Suprapubic skin (tissue), 4 donors: ENCODE measurements at places on chromosomes 4 and X.

DNA sequence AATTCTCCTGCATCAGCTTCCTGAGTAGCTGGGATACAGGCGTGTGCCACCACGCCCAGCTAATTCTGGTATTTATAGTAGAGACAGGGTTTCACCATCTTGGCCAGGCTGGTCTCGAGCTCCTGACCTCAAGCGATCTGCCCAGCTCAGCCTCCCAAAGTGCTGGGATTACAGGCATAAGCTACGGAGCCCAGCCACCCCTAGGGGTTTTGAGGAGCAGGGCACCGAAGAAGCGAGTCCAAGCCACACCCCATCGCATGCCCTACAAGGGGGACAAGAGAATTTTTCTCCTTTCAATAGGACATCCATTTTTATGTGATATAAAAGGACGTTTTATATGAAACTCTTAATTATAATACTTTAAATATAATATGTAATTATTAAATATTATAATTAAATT is 13.9 kb upstream of the KLF3 start:
- H3K4me3 ChIP-seq = no peak overlapping the region
- peaks cover 6% of the 10 kb centered on the region for H3K4me1 ChIP-seq
- no peak for DNase-seq
- no peaks in the 10 kb centered on the region for H3K27me3 ChIP-seq
- H3K27ac ChIP-seq = no peak overlapping the region

GRCh38 chr4:48270951-48271473 is 1.4 kb upstream of the TEC start:
- no peaks in the 10 kb centered on the region for H3K27me3 ChIP-seq
- no peak for DNase-seq
- H3K4me3 ChIP-seq = no peak overlapping the region
- H3K36me3 ChIP-seq = no peaks in the 10 kb centered on the region
- peaks cover 15% of the 10 kb centered on the region for H3K4me1 ChIP-seq

DNA sequence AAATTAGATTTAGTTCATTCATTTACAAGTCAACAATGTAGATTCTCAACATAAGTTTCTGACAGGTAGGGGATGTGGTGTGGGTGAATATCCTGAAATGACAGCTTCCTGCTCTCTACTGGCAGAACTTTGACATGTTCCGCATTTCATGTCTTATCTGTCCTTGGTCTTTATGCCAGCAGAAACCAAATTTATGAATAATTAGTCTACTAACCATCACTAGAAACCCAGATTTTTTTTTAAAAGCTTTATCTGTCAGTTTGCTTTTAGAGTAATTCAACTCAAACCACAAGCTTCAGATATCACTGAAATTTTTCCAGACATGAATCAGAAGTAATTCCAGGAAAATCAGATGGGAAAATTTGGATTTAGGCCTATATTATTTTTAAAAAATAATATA is 17.9 kb downstream of the COQ2 start:
- H3K4me3 ChIP-seq = no peak overlapping the region
- no peaks in the 10 kb centered on the region for H3K27me3 ChIP-seq
- DNase-seq = no peak
- no peaks in the 10 kb centered on the region for H3K4me1 ChIP-seq
- no peak overlapping the region for H3K27ac ChIP-seq

- H3K36me3 ChIP-seq = no peaks in the 10 kb centered on the region
- no peak overlapping the region for H3K27ac ChIP-seq
- no peak overlapping the region for H3K4me3 ChIP-seq
Measured at GRCh38 chr4:142356801-142357200, 489.3 kb downstream of the INPP4B start.

GRCh38 chrX:20739038-20739745 is 472.5 kb upstream of the RPS6KA3 start:
- no peak overlapping the region for H3K27ac ChIP-seq
- H3K27me3 ChIP-seq = no peaks in the 10 kb centered on the region
- no peak overlapping the region for H3K4me3 ChIP-seq
- no peak for DNase-seq
- no peaks in the 10 kb centered on the region for H3K4me1 ChIP-seq

DNA sequence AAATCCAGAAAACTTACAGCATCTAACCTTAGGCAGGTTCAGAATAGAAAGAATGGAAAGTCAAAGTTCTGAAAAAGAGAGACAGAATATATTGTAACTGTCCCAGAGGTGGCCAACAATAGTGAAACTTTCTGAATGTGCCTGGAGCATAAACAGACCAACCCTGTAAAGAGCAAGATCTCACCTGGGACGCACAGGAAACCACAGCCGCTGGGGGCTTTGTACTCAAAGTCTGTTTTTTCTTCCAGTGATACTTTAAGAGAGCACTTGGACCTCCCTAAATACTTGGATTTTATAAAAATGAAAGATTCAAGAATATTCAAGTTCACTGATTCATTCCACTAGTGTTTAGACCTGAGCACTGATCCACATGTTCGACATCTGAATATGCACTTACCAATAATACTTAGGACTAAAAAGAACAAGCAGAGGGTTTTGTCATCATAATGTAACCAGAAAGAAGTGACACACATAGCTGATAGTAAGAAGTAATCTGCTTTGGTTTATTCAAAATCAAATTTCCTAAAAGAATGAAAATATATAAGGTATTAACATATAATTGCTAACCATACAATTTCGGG is 35.3 kb downstream of the ARAP2 start:
- peaks cover 5% of the 10 kb centered on the region for H3K36me3 ChIP-seq
- no peaks in the 10 kb centered on the region for H3K4me1 ChIP-seq
- H3K27ac ChIP-seq = no peak overlapping the region
- H3K4me3 ChIP-seq = no peak overlapping the region
- no peak for DNase-seq

DNA sequence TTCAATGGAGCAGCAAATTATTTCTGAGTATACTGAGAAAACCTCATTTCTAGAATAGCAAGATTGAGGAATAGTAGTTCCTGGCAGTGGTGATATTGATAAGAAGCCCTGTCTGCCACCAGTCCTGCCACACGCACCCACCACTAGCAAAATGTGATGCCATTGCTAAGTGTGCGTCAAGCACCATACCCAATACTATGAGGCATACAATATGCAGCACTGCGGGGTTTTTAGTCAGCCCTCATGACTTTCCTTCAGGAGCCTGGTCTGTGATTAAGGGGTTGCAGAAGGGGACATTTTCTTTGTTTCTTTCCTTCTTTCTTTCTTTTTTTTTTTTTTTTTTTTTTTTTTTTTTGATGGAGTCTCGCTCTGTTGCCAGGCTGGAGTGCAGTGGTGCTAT is 128.7 kb upstream of the USP38 start:
- DNase-seq = no peak
- H3K27ac ChIP-seq = no peak overlapping the region
- no peaks in the 10 kb centered on the region for H3K27me3 ChIP-seq
- H3K4me3 ChIP-seq = no peak overlapping the region

- H3K36me3 ChIP-seq = no peaks in the 10 kb centered on the region
- no peak for DNase-seq
- H3K4me3 ChIP-seq = no peak overlapping the region
- no peaks in the 10 kb centered on the region for H3K27me3 ChIP-seq
Measured at GRCh38 chrX:23811108-23811651, 28.2 kb downstream of the SAT1 start.

DNA sequence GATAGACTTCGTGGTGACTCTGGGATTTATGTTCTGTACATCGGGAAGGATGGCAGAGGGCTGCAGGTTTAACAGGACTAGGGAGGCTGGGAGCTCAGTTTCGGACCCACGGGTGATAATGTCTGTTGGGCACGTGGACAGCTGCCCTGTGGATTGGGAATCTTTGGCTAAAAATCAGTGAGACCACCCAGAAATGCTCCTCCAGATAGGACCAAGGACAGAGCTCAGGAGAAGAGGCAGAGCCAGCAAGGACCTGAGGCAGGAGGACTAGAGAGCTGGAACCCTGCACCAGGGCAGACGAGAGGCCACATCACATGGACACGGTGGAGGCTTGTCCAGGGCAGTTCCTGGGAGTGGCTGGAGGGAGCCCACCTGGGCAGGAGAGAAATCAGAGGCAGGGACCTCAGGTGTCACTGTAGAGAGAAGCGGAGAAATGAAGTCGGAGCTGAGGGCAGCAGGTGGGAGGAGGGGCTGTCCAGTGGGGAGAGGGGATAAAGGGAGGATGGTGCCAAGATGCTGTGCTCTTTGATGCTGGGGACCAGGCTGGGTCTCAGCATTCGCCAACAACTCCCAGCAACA is 79.2 kb downstream of the CPZ start:
- H3K4me1 ChIP-seq = no peaks in the 10 kb centered on the region
- DNase-seq = no peak
- peaks cover 35% of the 10 kb centered on the region for H3K27me3 ChIP-seq
- H3K27ac ChIP-seq = no peak overlapping the region
- H3K36me3 ChIP-seq = no peaks in the 10 kb centered on the region

GRCh38 chr4:183553601-183554345 is 48.9 kb downstream of the ING2 start:
- H3K4me1 ChIP-seq = no peaks in the 10 kb centered on the region
- H3K4me3 ChIP-seq = no peak overlapping the region
- H3K27me3 ChIP-seq = no peaks in the 10 kb centered on the region
- no peaks in the 10 kb centered on the region for H3K36me3 ChIP-seq

- H3K4me3 ChIP-seq = no peak overlapping the region
- H3K27ac ChIP-seq = no peak overlapping the region
- no peak for DNase-seq
- H3K27me3 ChIP-seq = no peaks in the 10 kb centered on the region
Measured at GRCh38 chr4:151569650-151570049, 160.7 kb downstream of the FHIP1A start.

- no peaks in the 10 kb centered on the region for H3K27me3 ChIP-seq
- H3K27ac ChIP-seq = no peak overlapping the region
- H3K4me1 ChIP-seq = no peaks in the 10 kb centered on the region
- no peaks in the 10 kb centered on the region for H3K36me3 ChIP-seq
- no peak overlapping the region for H3K4me3 ChIP-seq
Measured at GRCh38 chr4:176034936-176035335, 30.7 kb upstream of the WDR17 start.

DNA sequence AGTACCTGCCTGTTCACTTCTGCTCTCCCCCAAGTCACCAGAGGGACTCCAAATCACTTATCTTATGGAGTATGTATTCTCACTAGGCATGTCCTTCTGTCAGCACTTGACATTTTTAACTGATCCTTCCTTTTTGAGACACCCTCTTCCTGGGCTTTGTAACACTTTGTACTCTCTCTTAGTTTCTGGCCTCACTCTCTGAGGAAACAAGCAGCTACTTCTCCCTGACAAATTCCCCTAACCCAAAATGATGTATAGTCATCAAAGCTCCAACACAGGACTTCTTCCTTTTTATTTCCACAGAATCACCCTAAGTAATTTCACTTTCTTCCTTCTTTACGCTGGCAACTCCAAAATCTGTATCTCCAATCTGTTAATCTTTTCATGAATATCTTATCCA is 101.8 kb downstream of the ARAP2 start:
- H3K4me1 ChIP-seq = no peaks in the 10 kb centered on the region
- no peak overlapping the region for H3K27ac ChIP-seq
- peaks cover 14% of the 10 kb centered on the region for H3K36me3 ChIP-seq
- H3K4me3 ChIP-seq = no peak overlapping the region
- no peak for DNase-seq

DNA sequence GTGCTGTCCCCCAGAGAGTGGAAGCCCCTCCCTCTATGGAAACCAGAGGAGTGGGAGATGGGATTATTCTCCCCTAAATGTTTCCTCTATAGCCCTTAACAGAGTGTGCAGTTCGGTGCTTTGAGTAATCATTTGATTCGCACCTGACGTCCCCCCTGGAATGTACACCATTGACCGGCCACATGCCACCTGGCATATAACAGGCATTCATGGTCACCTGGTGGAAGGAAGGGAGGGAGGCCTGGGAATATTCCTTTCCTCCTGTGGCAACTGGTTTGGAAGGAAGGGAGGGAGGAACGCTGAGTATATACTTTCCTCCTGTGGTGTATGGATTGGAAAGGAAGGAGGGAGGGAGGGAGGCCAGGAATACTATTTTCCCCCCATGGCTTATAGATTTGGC is 77.2 kb downstream of the CRMP1 start:
- peaks cover 37% of the 10 kb centered on the region for H3K36me3 ChIP-seq
- no peaks in the 10 kb centered on the region for H3K4me1 ChIP-seq

DNA sequence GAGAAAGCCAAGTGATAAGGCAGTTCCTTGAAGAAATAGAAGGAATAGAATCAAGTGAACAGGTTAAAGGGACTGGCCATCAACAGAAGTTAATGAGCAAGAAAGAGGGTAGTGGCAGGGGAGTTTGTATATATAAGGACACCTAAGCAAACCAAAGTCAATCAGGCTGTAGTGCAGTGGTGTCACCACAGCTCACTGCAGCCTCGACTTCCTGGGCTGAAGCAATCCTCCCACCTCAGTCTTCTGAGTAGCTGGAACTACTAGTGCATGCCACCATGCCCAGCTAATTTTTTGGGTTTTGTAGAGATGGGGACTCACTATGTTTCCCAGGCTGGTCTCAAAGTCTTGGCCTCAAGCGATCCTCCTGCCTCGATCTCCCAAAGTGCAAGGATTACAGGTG is 15.9 kb downstream of the ACOT9 start:
- no peak overlapping the region for H3K27ac ChIP-seq
- H3K4me1 ChIP-seq = no peaks in the 10 kb centered on the region
- H3K27me3 ChIP-seq = no peaks in the 10 kb centered on the region
- DNase-seq = no peak

DNA sequence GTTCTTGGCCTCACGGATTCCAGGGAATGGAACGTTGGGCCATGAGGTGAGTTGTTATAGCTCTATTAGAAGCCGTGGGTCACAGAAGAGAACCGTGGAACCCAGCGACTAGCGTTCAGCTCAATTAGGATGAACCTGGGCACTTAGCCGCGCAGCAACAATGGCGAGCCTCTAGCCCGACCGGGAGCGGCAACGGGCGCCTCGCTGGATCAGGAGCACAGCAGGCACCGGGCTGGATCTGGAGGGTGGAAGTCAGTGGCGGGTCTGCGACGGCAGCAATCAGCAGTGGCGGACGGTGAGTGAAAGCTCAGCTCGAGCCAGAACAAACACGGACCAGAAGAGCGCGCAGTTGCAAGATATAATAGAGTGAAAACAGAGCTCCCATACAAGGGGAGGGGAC is 34.2 kb downstream of the AGA start:
- no peak for DNase-seq
- H3K36me3 ChIP-seq = no peaks in the 10 kb centered on the region
- H3K4me3 ChIP-seq = no peak overlapping the region
- H3K27ac ChIP-seq = no peak overlapping the region
- no peaks in the 10 kb centered on the region for H3K4me1 ChIP-seq
- no peaks in the 10 kb centered on the region for H3K27me3 ChIP-seq

DNA sequence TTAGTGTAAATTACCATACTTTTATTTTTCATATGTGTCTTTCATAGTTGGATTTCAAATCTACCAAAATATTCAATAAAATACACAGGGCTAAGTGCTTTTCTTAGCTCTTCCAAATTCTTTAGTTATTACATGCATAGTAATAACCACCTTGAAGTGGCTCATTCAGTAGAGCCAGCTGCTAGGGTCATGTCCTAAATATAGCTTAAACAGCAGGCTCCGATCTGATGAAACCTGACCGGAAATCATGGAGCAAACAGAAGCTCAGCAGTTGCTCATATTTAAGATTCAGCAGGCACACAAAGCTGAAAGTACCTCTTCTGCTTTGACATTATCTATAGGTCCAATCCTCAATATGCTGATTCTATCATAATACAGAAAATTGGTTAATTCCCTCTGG is 1470.4 kb downstream of the ADGRL3 start:
- H3K27me3 ChIP-seq = no peaks in the 10 kb centered on the region
- H3K4me1 ChIP-seq = no peaks in the 10 kb centered on the region
- DNase-seq = no peak
